ENCODE measurements at places on chromosomes 12 and 14.

GRCh38 chr12:11834931-11835330, 185.5 kb downstream of the ETV6 start:
- DNase-seq = no peak

GRCh38 chr14:56580221-56580711, 668 bp downstream of the TMEM260 start:
- DNase-seq = no peak

GRCh38 chr12:90984114-90984513, 20.7 kb downstream of the EPYC start:
- no peak for DNase-seq

- no peak for DNase-seq
Observed at GRCh38 chr14:57389646-57390036, 745 bp upstream of the NAA30 start.

- no peak for DNase-seq
Observed at GRCh38 chr14:36925094-36925493, 247.3 kb downstream of the SLC25A21 start.

GRCh38 chr14:64234877-64235651, 59.1 kb downstream of the ESR2 start:
- DNase-seq = peak; percentile 69

GRCh38 chr12:9133216-9133916, 17.6 kb upstream of the A2M start:
- DNase-seq = no peak
